Stimulated activated CD4-positive, alpha-beta T cell treated with anti-CD3 and anti-CD28 coated beads, Interleukin-2, amount 100 ng/mL, for 24 hours (primary cell): ENCODE measurements at places on chromosomes 6 and 20.

- DNase-seq, result no peak
Observed at GRCh38 chr6:22366214-22366613, 69.4 kb upstream of the PRL start.

DNA sequence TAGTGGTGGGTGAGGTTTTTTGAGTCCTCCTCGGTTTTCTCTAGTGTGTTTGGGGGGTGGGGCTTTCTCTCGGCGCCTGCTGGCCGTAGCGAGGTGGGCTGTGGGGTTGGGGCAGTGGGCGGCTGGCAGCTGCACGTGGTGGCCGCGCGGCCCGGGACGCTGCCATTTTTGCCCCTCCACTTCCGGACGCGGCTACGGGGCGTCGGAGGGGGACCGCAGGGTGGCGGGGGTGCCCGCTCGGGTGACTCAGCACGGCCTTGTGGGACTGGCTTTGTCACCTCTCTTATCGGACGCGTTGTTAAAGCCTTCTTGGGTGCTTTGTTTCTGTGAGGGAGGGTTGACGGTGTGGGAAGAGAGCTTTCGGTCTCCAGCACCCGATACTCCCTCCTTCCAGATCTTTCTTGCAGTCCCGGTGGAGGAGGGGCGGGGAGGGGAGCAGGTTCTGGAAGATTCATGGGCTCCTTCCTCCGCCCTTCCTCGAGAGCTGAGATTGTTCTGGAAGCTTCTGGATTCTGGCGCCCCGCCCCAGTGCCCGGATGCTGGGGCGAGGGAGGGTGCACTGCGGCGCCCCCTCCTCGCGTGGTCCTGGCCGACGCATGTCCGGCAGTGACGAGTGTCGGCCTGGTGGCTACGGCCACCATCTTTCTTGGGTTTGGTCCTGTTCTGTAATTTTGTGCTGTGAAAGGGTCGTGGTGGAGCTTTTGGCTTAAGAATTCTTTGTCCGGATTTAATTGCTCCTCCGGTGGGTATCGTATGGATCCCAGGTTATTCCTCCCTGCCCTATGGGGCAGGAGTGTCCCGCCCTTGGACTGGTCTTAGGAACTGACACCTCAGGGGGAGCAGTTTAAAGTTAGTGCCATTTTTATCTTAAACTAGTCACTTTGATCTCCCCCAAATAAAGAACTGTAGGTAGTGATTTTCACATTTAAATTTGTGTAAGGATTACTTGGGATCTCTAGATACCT, 719 bp downstream of the HSP90AB1 start:
- DNase-seq, result peak; percentile 89

DNA sequence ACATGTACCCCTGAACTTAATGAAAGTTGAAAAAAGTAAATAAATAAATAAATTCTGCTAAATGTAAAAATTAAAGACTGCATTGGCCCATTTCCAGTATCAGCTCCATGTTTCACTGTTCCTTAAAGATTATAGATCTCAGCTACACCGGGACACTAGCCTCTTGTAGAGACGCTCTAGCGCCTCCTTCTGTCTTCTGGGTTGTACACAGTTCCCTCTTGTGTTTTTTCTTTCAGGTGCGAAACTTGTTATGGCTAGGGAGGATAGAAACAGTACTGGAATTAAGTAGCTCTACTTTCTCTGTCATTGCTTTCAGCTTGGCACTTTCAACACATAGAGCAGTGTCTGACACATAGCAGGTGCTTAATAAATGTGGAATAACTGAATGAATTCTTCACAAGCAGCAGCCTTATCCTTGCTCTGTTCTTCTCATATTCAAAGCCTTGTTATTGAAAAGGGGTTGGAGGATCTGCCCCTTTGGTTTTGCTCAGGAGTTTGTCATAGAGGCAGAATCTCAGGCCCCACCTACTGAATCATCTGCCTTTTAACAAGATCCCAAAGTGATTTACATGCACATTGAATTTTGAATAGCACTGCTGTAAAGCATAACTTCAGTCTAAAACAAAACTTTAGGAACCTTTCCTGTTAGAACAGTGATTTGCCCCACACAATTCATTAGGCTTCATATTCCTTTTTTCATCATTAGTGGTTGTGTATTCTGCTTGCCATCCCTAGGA, 92.3 kb downstream of the FIG4 start:
- DNase-seq, result no peak

DNA sequence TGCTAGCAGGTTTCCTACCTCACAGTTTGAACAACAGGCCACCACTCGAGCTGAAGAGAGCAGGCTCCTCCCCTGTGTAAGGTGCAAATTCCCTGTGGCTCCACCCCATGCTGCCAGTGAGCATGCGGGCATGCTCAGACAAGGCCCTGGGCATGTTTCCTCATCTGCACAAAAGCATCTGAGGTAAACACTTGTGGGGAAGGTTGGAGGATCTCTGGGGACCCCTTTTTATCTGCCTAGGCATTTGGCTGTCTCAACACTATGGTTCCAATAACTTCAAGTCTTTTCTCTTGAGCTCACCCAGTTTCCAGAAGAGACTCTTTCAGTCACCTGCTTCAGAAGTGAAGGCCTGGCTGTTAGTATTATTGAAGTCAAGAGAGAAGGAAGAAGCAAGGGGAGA, 9.4 kb downstream of the C6orf58 start:
- no peak for DNase-seq

DNA sequence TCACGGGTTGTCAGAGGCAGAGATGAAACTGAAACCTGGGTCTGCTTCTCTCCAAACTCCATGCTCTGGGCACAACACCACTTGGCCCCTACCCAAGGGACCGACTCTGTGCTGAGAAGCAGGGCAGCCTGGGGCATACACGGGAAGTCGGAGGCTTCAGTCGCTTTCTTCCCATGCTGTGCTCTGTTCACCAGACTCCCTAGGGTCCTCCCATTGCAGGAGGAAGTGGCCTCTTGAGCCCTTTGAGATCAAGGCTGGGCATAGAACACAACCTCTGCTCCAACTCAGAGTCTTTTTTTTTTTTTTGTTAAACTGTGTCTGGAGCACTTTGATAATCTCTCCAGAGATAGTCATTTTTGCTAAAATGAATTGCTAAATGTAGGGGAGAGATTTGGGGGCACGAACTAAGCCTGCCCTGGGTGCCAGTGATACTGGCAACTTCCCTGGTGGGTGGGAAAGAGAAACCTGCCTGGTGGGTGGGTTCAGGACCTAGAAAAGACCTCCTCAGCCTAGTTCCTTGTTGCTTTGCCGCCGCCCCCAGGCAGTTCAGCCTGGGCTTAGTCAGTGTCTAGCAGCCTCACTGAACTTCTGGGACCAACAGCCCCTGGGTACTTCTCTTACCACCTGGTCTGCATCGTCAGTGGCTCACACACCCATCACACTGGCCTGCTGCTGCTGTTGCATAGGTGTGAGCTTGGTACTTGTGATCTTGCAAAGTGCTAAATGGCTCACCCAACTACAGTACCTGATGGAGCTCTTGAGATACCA, 62.0 kb downstream of the PPP1R14C start:
- DNase-seq, result no peak

DNA sequence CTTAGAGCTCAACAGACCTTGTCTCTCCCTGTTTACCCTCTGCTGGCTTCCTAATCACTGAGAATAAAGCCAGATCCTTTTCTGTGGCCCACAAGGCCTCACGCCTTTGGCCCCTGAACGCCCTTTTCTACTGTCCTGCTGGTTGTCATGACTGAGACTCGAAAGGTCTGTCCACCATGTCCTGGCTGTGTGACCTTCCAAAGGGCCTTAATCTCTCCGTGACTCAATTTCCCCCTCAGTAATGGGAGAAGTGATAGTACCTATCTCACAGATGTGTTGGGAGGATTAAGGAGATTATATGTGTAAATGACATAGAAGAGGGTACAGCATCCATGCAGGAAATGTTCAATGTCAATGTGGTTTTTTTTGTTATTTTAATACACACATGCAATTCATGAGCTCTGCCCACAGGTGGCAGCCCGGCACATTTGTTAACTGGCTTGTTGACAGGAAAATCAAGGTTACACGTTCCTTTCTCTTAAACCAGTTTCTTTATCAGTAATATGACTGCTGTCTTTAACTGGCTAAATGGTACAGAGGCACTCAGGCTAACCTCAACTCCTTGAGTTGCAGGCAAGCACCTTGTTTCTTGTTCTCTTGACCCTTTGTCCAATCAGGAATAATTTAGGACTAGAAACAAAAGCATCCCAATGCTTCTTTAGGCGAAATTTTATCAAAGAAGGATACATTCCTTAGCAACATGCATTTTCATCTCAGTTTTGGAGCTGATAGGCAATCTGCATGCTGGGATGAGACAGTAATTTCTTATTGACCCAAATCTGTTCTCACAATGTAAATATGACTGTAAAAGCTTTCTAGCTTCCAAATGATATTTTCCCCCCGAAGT, 16.6 kb downstream of the SLC22A1 start:
- peak; percentile 69 for DNase-seq

GRCh38 chr6:43843669-43844171, 73.7 kb downstream of the VEGFA start:
- DNase-seq, result no peak

GRCh38 chr6:3748208-3749066, 3.1 kb downstream of the PXDC1 start:
- DNase-seq, result peak; percentile 52

DNA sequence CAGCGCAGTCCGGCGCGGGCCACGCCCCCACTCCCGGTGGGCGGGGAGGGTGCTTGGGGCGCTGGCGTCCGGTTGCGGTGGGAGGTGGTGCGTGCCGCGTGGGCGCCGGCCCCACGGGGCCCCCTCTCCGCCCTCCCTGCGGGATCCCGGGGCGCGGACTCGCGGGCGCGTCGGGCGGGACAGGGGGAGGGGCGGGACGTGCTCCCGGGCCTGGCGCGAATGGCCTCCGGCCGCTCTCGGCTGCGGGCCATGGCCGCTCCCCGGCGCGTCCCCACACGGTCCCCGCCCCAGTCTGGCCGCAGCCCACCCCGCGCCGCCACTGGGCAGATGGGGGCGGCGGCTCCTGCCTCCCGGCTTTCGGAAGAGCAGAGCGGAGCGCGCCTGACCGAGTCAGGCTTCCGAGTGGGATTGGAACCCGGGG, 771 bp upstream of the PPP1R3G start:
- DNase-seq, result no peak

DNA sequence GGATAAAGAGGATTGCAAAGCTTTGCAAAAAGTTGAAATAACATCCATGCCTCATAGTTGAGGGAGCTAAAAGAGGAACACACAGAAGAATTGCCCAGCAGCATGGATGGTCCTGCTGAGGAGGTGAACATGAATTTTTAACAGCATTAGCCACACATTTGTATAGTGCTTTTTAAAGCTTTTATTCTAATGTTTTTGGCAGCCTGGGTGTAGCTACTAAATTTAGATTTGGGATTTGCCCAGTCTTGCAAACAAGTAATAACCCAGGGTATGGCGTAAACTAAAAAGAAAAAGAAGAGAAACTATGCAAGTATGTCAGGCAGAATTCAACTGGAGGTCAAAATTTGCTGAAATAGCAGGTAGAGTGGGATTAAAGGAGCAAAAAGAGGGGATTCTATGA, 75.1 kb upstream of the PTPRK start:
- DNase-seq, result no peak

DNA sequence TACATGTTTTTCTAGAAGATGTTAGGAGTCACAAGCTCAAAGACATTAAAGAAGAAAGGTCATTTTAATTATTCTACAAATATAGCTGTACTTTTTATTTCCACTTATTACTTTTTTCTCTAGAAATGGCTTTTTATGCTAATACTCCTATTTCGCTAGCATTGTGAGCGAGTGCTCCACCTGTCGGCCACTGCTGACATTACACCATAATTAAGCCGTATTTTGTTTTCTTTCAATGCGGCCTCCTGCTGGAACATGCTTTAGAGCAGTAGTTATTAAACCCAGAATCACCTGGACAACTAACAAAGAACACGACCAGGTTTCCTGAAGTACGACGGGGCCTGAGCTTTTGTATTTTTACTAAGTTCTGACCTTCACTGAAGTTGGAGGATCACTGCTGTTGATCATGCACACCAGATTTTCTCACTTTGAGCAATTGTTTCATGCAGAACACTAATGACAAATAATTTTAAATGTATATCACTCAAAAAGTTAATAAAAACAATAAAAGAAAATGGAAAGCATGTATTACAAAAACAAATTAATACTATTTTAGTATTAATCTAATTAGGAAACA, 74.1 kb upstream of the PAK5 start:
- DNase-seq, result peak; percentile 36

- DNase-seq, result no peak
Observed at GRCh38 chr6:137019476-137020272, 25.1 kb downstream of the IL20RA start.

- peak; percentile 17 for DNase-seq
Observed at GRCh38 chr20:36881888-36882287, 6.0 kb downstream of the TLDC2 start.

- DNase-seq, result no peak
Observed at GRCh38 chr6:897528-898207, 204.7 kb upstream of the EXOC2 start.

- DNase-seq, result no peak
Observed at GRCh38 chr20:51089272-51089781, 66.4 kb upstream of the KCNG1 start.

- no peak for DNase-seq
Observed at GRCh38 chr20:8250539-8251200, 118.6 kb downstream of the PLCB1 start.

DNA sequence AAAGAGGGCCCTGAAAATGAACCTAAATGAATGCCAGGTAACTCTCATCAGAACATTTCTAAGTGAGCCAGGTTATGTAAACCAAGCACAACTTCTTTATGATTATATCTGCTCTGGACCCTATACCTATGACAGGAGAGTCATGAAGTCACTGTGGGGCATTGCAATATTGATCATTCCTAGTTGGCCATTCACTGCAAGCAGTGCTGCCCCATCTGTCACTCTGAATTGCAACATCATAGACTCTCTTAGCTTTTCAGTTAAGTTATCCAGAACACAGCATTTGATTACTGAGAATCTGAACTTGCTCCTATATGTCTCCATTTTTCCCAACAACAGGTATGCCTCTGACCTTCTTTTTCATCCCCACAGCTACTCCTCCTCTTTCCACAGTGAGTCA, 3.3 kb downstream of the COL21A1 start:
- no peak for DNase-seq

DNA sequence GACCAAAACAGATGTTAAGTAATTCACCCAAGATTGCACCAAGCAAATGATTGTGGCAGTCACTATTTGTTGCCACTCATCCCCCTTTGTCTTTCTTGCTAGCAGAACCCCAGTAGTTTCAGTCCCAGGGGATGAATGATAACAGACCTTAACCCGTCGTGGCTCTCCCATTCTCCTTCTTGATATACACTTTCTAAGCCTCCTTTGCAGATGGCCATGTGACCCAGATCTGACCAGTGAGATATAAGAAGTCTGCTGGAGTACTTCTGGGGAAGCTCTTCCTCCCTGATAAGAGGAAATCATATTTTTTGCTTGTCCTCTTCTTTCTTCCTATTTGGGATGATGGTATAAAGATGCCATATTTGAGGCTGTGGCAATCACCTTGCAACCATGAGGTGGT, 9.6 kb upstream of the SH3BGRL2 start:
- DNase-seq, result no peak

- DNase-seq, result no peak
Observed at GRCh38 chr6:73329201-73329600, 24.9 kb downstream of the DPPA5 start.

- DNase-seq, result no peak
Observed at GRCh38 chr6:43939281-43940070, 169.5 kb downstream of the VEGFA start.

- DNase-seq, result no peak
Observed at GRCh38 chr6:137894779-137895385, 27.8 kb downstream of the TNFAIP3 start.

- DNase-seq, result no peak
Observed at GRCh38 chr6:135566311-135567068, 69.0 kb upstream of the AHI1 start.

GRCh38 chr20:15570156-15570555, 1003.1 kb downstream of the KIF16B start:
- DNase-seq, result no peak

GRCh38 chr6:35283361-35283760, 14.3 kb upstream of the DEF6 start:
- no peak for DNase-seq
